Colonic mucosa (tissue), 4 donors: ENCODE measurements at places on chromosomes 5 and 9. TPM values are rescaled to one million over a fixed set of nuclear protein-coding genes. Genes with fewer than 3 reads are reported as not detected.
A peak's percentile ranks its signal among the peaks of the same experiment; 100 is the strongest.

DNA sequence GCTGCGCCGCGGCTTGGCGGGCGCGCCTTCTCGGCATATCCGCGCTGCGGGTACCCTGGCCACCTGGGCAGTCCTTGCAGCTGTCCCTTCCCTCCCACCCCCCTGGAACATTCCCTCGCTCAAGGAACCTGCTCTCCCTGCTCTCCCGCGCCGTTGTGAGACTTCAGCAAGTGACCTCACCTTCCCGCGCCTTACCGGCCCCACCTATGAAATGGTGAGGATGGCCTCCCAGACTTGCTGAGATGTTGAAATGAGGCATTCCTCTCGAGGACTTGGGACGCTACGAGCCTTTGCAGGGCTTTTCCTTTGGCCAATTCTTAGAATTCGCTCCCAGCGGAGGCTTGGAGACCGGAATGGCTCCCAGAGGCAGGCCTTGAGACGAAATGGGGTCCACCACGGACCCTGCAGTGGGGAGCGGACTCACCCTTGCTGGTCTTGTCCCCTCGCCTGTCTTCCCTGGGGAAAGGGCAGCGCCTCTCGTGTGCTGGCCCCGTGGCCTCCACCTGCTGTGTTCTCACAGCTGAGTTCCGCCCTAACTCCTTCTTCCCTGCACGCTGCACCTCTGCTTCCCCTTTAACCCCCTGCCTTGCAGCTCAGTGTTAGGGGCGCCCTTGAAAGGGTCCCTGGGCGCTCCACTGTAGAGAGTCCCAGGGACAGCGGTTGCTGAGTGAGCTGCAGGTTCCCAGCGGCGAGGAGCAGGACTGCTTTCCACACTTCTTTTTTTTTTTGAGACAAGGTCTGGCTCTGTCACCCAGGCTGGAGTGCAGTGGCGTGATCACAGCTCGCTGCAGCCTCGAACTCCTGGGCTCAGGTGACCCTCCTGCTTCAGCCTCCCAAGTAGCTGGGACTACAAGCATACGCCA lies 907 bp downstream of the HMCN2 start:
- no peaks in the 10 kb centered on the region for H3K36me3 ChIP-seq
- H3K4me1 ChIP-seq, result no peaks in the 10 kb centered on the region
- H3K4me3 ChIP-seq, result peak overlapping the region; percentile 19
- H3K27me3 ChIP-seq, result peaks cover 36% of the 10 kb centered on the region
- DNase-seq, result no peak

DNA sequence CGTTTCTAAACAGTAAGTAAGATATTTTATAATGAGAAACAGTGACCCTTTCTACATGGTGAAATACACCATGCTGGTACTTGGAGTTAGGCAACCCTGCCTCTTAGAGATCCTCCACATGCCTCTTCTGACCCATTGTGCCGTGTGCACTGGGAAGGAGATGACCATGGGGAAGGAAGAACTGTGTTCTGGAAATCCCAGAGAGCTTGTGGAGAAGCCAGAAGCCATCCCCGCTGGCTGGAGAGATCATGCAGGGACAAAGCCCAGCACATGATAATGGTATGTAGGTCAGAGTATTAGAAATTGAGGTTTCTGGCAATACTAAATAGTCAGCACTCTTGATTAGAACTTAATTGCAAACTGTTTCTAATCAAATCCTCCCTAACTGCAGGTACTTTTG lies 307.3 kb downstream of the FBXL7 start:
- no peaks in the 10 kb centered on the region for H3K27me3 ChIP-seq
- DNase-seq, result no peak
- H3K36me3 ChIP-seq, result no peaks in the 10 kb centered on the region
- H3K4me1 ChIP-seq, result no peaks in the 10 kb centered on the region
- no peak overlapping the region for H3K27ac ChIP-seq
- H3K4me3 ChIP-seq, result no peak overlapping the region

GRCh38 chr9:83313781-83314180 lies 224.4 kb downstream of the FRMD3 start:
- H3K4me1 ChIP-seq, result no peaks in the 10 kb centered on the region
- no peaks in the 10 kb centered on the region for H3K27me3 ChIP-seq
- H3K27ac ChIP-seq, result no peak overlapping the region
- H3K36me3 ChIP-seq, result no peaks in the 10 kb centered on the region
- DNase-seq, result no peak

DNA sequence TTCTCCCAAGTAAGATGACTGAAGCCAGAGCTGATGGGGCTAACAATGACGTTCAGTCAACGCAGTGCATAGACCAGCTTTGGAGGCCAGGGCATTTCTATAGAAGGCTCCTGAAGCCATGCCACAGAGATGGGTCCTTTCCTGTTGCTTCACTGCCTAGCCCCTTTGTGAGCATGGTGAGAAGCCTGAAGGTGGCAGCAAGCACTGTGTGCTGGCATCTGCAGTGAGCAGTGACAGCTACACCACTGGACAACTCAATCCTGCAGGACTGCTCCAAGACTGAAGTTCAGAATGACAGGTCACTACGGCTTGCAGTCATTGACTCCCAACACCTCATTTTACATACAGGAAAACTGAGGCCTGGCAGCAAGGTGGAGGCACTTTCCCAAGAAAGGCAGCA lies 229.0 kb downstream of the TSSK1B start:
- no peaks in the 10 kb centered on the region for H3K27me3 ChIP-seq
- no peaks in the 10 kb centered on the region for H3K4me1 ChIP-seq
- no peaks in the 10 kb centered on the region for H3K36me3 ChIP-seq
- H3K27ac ChIP-seq, result no peak overlapping the region
- no peak for DNase-seq

DNA sequence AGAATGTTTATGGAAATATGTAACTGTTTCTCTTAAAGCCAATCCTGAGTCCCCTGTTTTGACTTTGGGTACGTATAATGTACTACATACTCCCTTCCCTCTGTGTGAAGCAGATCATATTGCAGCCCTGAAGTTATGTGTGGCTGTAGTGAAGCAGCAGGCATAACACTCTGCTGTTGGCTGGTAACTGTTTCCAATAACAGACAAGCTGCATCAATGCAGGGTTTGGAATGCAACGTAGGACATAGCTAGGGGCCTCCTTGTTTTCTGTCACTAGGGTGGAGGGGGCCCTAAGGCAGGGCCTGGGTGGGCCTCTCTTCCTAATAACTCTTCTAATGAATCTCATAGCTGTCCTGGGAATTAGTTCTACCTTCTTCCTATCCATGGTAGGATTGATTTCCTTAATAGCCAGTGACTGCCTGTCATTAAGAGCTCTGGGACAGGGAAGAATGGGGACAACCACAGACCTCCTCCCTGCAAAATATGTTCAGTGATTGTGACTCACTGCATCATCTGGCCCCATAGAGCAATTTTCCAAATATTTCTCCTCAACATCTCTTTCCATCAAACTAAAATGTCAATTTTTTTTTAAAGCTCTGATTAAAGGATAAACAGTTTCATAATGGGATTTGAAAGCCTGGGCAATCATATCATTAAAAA lies 129.6 kb upstream of the HMHB1 start:
- no peaks in the 10 kb centered on the region for H3K36me3 ChIP-seq
- no peak overlapping the region for H3K27ac ChIP-seq
- no peaks in the 10 kb centered on the region for H3K27me3 ChIP-seq
- no peak overlapping the region for H3K4me3 ChIP-seq

DNA sequence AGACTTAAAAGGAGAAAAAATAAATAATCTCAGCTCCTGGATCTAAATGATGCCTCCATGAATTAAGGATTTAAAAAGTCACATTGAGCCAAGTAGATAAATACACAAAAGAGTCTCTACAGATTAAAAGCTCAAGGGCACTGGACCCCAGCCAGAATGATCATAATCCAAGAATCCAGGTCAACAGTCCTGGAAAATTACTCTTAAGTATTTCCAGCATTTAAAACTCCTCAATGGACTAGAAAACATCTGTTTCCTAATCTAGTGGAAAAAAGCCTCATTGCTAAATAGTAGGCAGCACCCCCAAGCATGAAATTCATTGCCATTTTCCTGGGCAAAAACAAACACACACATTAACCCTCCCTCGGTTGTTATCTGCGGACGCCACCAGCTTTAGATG lies 96.8 kb downstream of the FRMD3 start:
- H3K4me3 ChIP-seq, result no peak overlapping the region
- no peak overlapping the region for H3K27ac ChIP-seq
- no peaks in the 10 kb centered on the region for H3K4me1 ChIP-seq
- no peak for DNase-seq
- no peaks in the 10 kb centered on the region for H3K36me3 ChIP-seq

- H3K4me1 ChIP-seq, result no peaks in the 10 kb centered on the region
- no peak for DNase-seq
- no peaks in the 10 kb centered on the region for H3K36me3 ChIP-seq
- no peak overlapping the region for H3K27ac ChIP-seq
Measured at GRCh38 chr9:29068461-29068860, 1495.2 kb upstream of the C9orf72 start.

GRCh38 chr9:90801241-90801972 lies at the start of gene SYK:
TSS of gene SYK (plus strand) at chr9:90801819. CDS start at chr9:90843899, 42,080 bp downstream.
- peak within 1 kb of the TSS; percentile 87 for H3K27ac ChIP-seq
- H3K27me3 ChIP-seq, result no peaks in the 10 kb centered on the region
- peak; percentile 79 for DNase-seq
- H3K4me3 ChIP-seq, result peak within 1 kb of the TSS; percentile 58

DNA sequence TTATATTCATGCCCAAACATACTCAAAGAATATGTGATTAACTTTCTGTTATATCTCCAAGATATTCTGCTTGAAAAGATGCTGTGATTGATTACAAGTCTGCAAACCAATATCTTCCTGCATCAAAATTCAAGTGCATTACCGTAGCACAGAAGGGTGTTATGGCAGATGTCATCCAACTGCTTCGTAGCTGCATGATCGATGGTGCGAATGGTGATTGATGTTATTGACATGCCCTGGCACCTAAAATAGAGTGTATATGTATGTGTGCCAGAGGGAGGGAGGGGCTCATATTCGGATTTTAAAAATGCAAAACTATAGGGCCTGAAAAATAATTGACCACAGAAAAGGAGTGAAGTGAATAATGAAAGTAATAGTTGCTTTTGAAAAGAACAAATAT lies 882.1 kb upstream of the NUDT12 start:
- no peaks in the 10 kb centered on the region for H3K36me3 ChIP-seq
- no peaks in the 10 kb centered on the region for H3K27me3 ChIP-seq
- H3K4me1 ChIP-seq, result no peaks in the 10 kb centered on the region
- H3K27ac ChIP-seq, result no peak overlapping the region

GRCh38 chr5:59437176-59437575 lies 456.4 kb downstream of the PDE4D start:
- no peaks in the 10 kb centered on the region for H3K36me3 ChIP-seq
- no peak overlapping the region for H3K4me3 ChIP-seq
- DNase-seq, result no peak
- no peaks in the 10 kb centered on the region for H3K27me3 ChIP-seq
- no peaks in the 10 kb centered on the region for H3K4me1 ChIP-seq

DNA sequence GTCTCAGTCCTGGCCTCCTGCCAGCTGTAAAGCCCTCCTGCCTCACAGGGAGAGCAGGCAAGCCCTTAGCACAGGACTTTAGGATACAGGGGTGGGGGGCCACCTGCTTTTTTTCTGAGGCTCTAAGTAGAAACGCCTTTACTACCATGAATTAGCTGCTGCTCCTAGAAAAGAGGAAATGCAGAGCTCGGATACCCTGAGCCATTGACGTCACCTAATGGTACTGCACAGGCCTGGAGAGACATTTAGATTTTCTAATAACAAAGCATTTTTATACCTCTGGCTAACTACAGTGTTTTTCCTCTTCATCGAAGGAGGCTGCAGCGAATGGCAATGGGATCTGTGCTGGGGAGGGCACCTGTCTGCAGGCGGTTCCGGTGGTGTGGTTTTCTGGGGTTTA lies 137.0 kb downstream of the WDR41 start:
- no peak overlapping the region for H3K4me3 ChIP-seq
- DNase-seq, result no peak
- no peaks in the 10 kb centered on the region for H3K27me3 ChIP-seq
- no peaks in the 10 kb centered on the region for H3K4me1 ChIP-seq
- H3K36me3 ChIP-seq, result no peaks in the 10 kb centered on the region

GRCh38 chr5:60223342-60223741 lies 329.8 kb upstream of the PDE4D start:
- no peak overlapping the region for H3K27ac ChIP-seq
- DNase-seq, result no peak
- H3K27me3 ChIP-seq, result no peaks in the 10 kb centered on the region
- H3K4me1 ChIP-seq, result no peaks in the 10 kb centered on the region
- H3K4me3 ChIP-seq, result no peak overlapping the region

- no peaks in the 10 kb centered on the region for H3K36me3 ChIP-seq
- H3K4me3 ChIP-seq, result no peak overlapping the region
- H3K4me1 ChIP-seq, result no peaks in the 10 kb centered on the region
- H3K27ac ChIP-seq, result no peak overlapping the region
- DNase-seq, result no peak
Measured at GRCh38 chr5:56148453-56148971, 84.6 kb downstream of the ANKRD55 start.

- no peaks in the 10 kb centered on the region for H3K27me3 ChIP-seq
- no peak overlapping the region for H3K27ac ChIP-seq
- H3K4me3 ChIP-seq, result no peak overlapping the region
- no peaks in the 10 kb centered on the region for H3K36me3 ChIP-seq
Measured at GRCh38 chr5:141811287-141812155, 66.7 kb downstream of the PCDH1 start.

DNA sequence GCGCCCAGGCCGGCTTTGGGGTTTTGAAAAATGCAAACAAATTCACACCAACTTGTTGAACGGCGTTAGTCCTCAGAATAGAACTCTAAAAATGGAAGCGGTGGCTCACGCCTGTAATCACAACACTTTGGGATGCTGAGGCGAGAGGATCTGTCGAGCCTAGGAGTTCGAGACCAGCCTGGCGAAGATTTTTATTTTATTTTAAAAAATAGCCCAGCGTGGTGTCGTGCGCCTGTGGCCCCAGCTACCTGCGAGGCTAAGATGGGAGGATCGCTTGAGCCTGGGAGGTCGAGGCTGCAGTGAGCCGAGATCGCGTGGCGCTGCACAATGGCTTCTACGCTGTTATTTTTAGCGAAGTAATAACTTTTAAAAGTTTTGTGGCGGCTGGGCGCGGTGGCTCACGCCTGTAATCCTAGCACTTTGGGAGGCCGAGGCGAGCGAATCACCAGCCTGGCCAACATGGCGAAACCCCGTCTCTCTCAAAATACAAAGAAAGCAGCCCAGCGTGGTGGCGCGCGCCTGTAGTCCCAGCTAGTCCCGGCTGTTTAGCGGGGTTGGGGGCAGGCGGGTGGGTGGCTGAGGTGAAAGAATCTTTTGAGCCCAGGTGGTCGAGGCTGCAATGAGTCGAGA lies 694 bp upstream of the PLIN2 start:
- no peaks in the 10 kb centered on the region for H3K27me3 ChIP-seq
- H3K36me3 ChIP-seq, result no peaks in the 10 kb centered on the region
- H3K4me3 ChIP-seq, result peak overlapping the region; percentile 76
- DNase-seq, result peak; percentile 50
- no peaks in the 10 kb centered on the region for H3K4me1 ChIP-seq

- H3K36me3 ChIP-seq, result no peaks in the 10 kb centered on the region
- no peaks in the 10 kb centered on the region for H3K27me3 ChIP-seq
- no peak overlapping the region for H3K27ac ChIP-seq
Measured at GRCh38 chr5:127002390-127002789, 28.0 kb downstream of the MARCHF3 start.

- no peak overlapping the region for H3K4me3 ChIP-seq
- H3K27me3 ChIP-seq, result no peaks in the 10 kb centered on the region
- no peaks in the 10 kb centered on the region for H3K4me1 ChIP-seq
- no peak overlapping the region for H3K27ac ChIP-seq
- H3K36me3 ChIP-seq, result no peaks in the 10 kb centered on the region
Measured at GRCh38 chr9:23730364-23730763, 95.7 kb downstream of the ELAVL2 start.

GRCh38 chr5:112930082-112930344 lies 8.0 kb upstream of the REEP5 start:
- no peaks in the 10 kb centered on the region for H3K4me1 ChIP-seq
- H3K27me3 ChIP-seq, result no peaks in the 10 kb centered on the region
- no peak overlapping the region for H3K27ac ChIP-seq

The SLC9A3 gene
- total RNA-seq, result 78.8 TPM

The ANKRD18B gene
- total RNA-seq, result 0.57 TPM

The UBE2R2 gene
- total RNA-seq, result 46.0 TPM

The GRIA1 gene
- total RNA-seq, result 0.48 TPM

The ABLIM3 gene
- 2.3 TPM for total RNA-seq
